Stimulated activated CD4-positive, alpha-beta T cell treated with anti-CD3 and anti-CD28 coated beads, TNF-alpha, amount 100 ng/mL, for 4 hours (primary cell): ENCODE measurements at places on chromosomes 1 and 21.

DNA sequence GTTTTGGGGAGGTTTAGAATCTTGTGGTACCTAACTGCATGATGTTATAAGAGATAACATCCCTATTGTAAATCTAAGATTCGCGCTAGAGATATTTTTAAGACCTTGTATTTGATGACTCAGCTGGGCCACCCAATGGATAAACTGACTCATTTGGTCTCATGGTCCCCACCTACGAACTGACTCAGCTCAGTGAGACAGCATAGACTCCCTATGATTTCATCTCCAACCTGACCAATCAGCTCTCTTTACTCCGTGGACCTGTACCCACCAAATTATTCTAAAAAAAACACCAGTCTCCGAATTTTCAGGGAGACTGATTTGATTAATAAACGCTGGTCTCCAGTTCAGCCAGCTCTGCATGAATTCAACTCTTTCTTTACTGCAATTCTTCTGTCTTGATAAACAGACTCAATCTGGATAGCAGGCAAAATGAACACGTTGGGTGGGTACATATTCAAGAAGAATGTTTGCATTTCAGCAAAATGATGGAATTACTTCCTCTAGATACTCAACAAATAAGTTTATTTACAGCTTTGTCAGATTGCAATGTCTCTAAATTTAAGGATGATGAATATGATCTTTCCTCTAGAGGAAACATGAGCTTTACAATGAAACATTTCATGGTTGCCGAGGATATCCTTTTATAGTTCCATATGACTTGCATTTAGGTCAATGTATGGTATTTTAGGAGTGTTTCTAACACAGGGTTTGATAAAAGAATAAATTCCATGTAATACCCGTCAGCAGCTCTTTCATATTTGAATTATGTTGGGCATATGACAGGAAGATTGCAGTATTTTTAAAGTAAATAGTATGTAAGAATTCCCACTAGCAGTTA lies 516.6 kb upstream of the RGS18 start:
- no peak for DNase-seq

DNA sequence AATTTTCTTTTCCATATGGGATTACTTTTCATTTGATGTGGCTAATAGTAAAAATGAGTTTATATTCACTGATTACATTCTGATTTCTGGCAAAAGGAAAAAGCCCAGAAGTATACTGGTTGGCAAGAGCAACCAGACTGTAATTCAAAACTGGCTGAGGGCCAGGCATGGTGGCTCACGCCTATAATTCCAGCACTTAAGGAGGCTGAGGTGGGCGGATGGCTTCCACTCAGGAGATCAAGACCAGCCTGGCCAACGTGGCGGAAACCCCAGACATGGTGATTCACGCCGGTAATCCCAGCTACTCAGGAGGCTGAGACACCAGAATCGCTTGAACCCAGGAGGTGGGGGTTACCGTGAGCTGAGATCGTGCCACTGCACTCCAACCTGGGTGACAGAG lies 14.5 kb downstream of the SYT11 start:
- no peak for DNase-seq

GRCh38 chr1:82830690-82831380 lies 1030.1 kb downstream of the ADGRL2 start:
- DNase-seq, result no peak

- no peak for DNase-seq
Measured at GRCh38 chr1:180926164-180926981, 13.7 kb downstream of the KIAA1614 start.

DNA sequence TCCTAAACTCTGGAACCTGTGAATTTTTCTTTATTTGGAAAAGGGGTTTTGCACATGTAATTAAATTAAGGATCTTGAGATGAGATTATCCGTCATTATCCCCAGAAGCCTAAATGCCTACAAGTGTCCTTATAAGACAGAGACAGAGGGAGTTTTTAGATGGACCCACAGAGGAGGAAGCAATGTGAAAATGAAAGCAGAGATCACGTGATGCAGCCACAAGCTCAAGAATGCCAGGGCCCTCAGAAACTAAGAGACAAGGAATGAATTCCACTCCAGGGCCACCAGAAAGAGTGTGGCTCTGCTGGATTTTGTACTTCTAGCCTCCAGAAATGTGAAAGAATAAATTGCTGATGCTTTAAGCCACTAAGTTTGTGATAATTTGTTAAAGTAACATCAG lies 183.6 kb upstream of the UBE2U start:
- no peak for DNase-seq

DNA sequence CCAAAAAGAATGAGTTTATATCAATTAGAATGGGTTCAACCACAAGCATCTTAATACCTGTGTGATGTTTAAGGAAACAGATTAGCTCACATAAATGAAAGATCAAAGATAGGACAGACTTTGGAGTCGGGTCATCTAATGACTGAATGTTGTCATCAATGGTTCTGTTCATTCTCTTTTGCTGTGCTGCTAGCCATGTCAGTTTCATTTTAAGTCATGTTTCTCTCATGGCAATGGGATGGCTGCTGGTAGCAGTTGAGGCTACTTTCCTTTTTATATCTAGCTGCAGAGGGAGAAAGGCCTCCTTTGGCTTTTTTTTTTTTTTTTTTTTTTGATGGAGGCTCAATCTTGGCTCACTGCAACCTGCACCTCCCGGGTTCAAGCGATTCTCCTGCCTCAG lies 86.9 kb upstream of the SPAG17 start:
- DNase-seq, result no peak

- no peak for DNase-seq
Measured at GRCh38 chr1:36787312-36787913, 246.9 kb downstream of the GRIK3 start.

- DNase-seq, result no peak
Measured at GRCh38 chr1:201456499-201457309, 12.3 kb downstream of the PHLDA3 start.

- DNase-seq, result no peak
Measured at GRCh38 chr1:14791654-14792053, 193.2 kb downstream of the KAZN start.

DNA sequence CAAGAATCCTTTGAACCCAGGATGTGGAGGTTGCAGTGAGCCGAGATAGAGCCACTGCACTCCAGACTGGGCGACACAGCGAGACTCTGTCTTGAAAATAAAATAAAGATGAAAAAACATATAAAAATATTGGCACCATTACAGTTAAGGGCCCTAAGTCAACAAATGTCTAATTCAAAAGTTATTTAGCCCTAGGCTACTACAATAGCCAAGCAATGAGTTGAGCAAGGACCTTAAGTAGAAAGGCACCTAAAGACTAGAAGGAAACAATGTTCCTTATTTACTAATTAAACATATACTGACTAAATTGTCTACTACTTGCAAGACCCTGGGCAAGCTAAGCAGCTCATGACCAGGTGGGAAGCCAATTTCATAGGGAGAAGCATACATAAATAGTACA lies 4.1 kb downstream of the PIK3R3 start:
- DNase-seq, result no peak

DNA sequence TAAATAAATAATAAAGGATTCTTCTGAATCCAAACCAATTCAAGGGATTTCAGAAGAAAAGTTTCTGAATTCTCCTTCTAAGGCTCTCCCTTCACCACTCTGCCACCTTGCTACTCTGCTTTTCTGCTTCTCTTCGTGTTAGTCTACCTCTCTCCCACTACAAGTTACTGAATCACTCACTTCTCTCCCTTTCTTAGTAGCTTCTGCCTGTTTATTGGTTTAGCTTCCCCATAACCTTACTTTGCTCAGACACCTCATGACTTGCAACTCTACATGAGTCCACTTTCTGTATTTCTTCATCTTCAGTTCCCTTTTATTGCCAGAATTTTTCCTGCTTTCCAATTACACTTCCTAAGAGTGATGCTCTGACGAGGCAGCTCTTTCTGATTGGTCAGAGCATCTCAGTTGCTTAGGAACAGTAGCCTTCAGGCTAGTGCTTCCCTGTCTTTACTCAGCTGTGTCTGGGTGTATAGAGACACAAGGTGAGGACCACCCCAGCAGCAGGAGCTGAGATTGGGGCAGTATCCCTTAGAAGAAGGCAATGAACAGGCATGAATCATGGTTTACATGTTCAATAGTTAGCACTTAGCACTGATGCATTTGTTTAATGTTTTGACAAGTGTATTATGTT lies 144.6 kb downstream of the SLC30A10 start:
- no peak for DNase-seq

DNA sequence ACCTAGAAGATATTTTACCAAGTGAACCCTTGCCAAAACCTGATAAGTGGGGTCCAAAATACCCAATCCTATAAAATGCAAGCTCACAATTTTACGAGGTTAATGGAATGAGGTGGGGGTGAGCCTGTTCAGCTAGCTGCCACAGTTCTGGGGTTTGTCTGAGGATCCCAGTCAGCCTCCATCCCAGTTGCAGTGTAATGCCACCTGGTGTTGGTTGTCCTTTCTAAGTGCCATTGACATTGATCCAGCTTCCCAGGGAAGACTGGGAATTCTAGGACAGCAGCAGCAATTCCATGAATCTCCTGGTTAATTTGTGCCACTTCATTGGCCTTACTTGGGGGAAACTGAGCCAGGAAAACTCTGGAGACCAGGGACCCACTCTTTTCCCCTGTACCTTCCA lies 298.3 kb downstream of the RWDD3 start:
- no peak for DNase-seq

DNA sequence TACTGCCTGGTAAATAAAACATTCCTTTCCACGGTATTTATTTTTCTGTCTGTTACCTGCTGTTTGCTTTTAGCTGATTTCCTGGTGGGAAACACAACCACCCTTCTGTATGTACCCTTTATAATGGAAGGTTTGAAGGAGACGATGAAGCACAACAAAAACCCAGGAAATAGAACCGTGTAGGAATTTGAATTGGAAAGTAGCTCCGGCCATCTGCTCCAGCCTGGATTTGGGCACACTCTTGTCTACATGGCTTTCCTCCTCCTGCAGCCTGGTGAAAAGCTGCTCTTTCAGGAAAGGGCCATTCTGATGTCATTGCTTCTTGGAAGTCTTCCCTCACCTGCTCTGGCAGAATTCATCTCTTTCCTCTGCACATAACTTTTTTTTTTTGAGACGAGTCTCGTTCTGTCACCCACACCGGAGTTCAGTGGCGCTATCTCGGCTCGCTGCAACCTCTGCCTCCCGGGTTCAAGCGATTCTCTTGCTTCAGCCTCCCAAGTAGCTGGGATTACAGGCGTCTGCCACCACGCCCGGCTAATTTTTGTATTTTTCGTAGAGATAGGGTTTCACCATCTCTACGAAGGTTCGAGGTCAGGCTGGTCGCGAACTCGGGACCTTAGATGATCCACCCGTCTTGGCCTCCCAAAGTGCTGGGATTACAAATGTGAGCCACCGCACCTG lies 2.7 kb downstream of the AK4 start:
- no peak for DNase-seq

GRCh38 chr1:232873412-232873811 lies 68.2 kb downstream of the MAP10 start:
- no peak for DNase-seq

GRCh38 chr1:23742670-23743286 lies 493 bp upstream of the ELOA start:
- no peak for DNase-seq
